Activated T-helper 9 cell treated with anti-CD3 and anti-CD28 coated beads, Interleukin-2, amount 50 U/mL, for 16 hours (primary cell): ENCODE measurements at places on chromosomes 3 and 15.

DNA sequence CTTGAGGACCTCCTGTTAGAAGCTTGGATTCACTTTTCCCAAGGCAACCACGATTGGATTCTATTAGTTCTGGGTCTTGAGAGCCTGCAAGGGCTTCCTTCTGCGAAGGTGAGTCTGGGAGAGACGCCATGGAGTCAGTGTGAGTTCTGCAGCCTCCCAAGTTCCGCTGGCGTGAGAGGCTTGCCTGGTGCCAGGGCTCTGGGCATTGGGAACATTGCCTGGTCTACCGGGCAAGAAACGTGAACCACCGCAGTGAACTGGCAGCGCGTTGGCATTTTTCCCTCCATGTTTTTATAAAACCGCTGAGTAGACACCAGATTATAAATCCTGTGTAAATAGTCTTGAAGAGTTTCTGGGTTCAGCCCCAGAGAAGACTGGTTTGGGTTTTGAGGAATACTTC is 160.9 kb downstream of the IGF1R start:
- no peak for DNase-seq

DNA sequence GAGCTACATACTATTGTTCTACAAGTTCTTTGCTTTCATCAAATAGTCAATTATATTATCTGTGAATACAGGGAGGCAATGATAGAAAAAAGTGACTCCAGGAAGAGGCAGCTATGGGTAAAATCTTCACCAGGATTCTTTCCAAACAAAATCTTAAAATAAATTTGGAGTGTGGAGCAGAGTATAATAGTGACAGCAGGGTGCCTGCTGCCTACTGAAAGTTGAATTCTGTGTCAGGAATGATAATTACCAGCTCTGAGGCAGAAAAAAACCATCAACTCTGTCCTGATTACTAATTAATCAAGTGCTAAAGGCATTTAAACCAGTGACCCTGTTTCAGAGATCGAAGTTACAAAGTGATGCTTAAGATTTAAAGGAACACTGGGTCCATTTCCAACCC is 148.0 kb downstream of the DIPK2A start:
- no peak for DNase-seq

DNA sequence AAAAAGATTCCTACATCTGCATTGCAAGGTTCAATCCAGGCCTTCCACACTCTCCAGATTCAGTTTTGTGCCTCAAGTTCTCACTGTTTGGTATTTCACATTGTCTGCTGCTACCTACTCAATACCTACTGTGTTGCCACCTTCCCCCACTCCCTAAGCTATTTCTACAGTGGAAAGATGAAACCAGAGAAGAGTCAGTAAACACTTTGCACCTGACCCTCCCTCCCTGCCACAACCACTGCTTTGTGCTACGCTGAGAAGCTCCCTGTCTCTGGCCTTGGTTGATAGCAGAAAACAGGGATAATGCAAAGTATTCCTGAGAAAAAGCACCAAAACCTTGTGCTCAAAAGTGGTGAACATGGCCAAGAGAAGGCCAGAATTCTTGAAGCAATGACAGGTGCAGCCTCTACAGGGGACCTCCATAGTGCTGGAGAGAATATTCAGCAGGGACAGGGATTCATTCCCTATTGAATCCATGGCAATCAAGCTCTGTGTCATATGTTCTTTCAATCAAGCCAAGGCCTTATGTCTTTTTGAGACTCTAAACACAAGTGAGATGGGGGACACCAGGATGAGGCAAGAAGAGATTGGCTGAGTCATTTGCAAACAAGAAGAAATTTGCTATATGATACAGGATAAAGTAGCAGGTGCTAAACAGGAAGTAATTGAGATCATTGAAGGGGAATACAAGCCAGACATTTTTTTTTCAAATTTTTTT is 83.5 kb upstream of the LIPC start:
- DNase-seq = no peak

- no peak for DNase-seq
Measured at GRCh38 chr3:73697020-73697419, 72.3 kb upstream of the PDZRN3 start.
